H1 (cell line): ENCODE measurements at places on chromosomes 16 and 17.

DNA sequence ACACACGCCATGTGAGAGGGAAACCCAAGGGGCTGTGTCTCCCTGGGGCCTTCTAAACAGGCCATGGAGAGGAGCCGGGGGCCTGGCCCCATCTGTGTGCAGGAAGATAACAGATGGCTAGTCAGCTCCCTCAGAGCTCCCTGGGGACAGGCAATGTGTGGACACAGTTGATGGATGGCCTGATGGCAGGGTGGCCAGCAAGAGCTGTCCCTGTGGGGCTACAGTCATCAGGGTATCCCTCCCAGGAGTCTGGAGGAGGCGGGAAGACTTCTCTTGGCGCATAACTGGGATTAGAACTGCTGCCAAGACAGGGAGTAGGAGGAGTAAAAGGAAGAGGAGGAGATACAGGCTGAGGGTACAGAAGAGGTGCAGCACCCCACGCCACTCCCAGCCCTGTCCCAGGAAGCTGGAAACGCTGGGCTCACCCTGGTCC is 17.3 kb downstream of the MYO18A start:
- no peak for DNase-seq

DNA sequence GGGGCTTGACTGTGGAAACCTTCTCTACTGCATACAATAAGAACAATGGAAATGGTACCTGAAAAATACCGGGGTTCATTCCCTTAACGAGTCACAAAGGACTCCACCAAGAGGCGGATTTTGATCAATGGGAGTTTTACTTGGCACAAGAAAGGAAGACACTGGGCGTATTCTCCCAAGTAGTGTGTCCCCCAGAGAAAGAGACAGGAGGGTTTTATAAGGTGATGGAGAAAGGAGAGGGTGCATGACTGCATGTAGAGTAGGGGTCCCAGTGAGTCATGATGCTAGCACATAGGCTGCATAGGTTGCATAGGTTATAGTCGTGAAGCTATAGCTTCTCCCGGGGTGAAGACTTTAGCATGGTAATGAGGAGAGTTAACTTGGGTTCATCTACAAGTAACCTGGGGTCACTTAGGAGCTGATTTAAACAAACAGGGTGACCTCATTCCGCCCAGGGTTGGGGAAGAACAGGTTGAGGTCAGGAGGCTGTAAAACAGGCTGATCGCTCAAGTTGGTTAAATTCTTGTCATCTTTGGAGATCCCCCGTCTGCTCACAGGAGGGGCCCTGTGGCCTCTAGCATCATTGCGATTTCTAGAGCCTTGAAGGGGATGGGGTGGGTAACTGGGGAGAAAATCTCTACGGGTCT is 1.5 kb downstream of the MPV17L start:
- no peak for DNase-seq

GRCh38 chr17:33964344-33964979 is 290.6 kb upstream of the CCL2 start:
- no peak for DNase-seq

GRCh38 chr16:22813948-22814710 is at the start of gene HS3ST2:
Gene HS3ST2, plus strand, starts transcription at chr16:22814162. Its CDS starts 449 bp downstream, at chr16:22814611.
- DNase-seq: peak; percentile 36

GRCh38 chr17:33469911-33470310 is 176.8 kb upstream of the ASIC2 start:
- no peak for DNase-seq

DNA sequence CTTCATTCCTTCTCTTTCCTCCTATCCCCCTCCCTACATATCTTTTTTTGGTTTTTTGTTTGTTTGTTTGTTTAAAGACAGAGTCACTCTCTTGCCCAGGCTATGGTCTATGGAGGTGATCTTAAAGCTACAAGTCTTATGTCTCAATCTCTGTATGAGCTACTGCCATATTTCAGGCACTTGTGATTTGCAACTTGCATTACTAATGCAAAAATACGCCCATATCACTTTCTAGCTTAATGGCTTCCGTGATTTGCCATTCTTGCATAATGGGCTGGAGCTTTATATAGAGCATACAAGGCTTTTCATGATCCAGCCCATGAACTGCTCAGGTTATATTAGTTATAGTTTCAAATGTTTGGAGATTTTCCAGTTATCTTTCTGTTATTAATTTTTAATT is 7.5 kb downstream of the CFAP97D1 start:
- DNase-seq: no peak

DNA sequence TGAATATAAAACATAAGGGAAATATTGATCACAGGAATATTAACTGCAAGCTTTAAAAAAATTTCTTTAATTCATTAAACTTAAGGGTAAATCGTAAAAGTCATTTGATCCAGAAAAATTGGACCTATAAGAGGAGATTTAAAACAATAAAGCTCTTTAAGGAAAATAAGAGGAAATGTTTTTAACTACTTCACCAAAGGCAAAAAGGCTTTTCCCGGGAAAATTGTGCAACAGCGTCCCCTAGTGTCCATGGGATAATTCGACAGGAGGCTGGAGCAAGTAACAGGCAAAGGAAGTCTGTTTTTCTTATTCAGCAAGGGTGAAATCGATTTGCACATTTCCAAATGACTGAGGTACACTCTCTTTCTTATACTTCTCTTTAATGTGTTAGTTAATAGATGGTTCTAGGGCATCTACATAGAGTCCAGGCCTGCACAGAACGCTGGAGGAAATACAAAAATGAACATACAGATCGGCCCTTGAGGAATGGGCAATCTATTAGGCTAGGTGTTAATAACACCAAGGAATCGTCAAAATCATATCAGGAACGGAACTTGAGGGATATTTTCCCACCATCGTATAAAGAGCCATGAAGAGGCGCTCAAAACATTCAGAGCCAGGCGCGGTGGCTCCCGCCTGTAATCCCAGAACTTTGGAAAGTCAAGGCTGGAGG is 61.4 kb downstream of the ZNF18 start:
- DNase-seq: peak; percentile 36
